ENCODE measurements at places on chromosomes 7 and 10.
A peak's percentile ranks its signal among the peaks of the same experiment; 100 is the strongest.

DNA sequence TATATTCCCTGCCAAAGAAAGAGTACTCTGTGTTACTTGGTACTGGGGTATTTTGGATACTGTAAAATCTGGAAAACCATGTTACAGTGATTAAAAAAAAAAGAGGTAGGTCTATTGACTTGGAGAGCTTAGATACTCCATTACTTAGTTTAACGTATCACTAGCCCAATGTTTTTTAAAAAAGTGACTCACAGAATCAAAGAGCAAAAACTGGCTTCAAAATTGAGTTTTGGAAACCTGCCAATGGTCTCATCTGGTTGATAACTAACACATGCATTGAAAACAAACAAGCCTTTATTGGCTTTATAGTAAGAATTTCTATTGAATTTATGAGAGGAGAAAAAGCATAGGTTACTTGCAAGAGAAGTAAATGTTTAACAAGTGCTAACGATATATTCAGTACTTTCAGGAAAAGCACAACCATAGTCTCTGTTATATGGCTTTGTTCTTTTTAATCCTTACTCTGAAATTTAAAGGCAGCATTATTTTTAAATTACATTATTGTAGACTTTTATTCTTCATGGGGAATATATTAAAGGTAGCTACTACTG is 563.3 kb upstream of the SORCS1 start:
- DNase-seq, result no peak

- DNase-seq, result no peak
These were observed 60.6 kb upstream of the UBE3C start for GRCh38 chr7:157077986-157078644.

DNA sequence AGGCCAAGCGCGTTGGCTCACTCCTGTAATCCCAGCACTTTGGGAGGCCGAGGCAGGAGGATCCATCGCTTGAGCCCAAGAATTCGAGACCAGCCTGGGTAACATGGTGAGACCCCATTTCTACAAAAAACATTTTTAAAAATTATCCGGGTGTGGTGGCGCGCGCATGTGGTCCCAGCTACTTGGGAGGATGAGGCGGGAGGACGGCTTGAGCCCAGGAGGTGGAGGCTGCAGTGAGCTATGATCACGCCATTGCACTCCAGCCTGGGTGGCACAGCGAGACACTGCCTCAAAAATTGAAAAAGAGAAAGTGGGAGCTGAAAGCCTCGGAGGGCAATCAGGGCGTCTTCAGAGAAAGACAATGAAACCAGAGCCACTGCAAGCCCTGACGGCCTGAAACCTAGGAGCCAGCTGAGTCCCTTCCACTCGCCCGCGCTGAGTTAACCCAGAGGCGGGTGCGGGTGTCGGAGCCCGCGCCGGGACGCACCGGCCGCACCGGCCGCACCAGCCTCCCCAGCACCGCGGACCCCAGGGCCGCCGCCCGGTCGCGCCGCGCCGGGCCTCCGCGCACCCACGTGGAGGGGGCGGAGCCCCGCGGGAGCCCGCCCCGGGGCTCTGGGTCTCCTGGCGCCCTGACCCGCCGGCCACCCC is 22.4 kb downstream of the ZFAND2A start:
- peak; percentile 19 for DNase-seq

DNA sequence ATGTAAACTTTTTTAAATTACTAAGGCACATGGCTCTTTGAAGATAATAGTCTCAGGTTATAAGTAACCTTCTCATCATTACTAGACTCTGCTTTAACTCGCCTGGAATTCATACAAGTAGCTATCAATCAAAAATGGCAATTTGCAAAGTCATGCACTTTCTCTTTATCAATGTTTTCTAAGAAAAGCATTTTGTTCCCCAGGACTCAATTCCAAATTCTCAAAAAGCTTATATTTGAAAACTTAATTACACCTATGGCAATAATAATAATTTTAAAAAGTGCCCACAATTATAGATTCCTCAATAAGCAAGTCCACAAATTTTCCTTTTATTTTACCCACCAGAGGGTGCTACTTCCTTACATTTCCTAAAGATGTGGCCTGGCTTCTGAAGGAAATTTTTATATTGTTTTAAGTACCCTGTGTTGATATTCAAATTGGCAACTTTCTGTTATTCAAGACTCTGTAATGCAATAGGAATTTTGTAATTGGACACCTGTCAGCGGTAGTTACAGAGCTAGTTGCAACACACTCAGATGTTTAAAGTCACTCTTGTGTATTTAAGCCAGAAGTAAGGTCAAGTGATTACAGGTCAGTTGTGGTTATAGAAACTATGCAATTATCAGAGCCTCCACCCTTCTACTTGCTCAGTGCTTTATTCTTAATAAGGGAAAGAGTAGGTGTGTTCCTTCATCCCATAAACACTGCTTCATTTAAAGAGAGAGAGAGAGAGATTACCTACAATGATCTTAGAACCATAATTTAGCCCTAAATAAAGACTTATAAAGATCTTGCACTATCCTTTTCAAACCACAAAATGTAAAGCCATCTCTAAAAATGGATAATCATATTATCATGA is 47.1 kb upstream of the HYAL4 start:
- no peak for DNase-seq

GRCh38 chr7:2069472-2069860 is 163.3 kb downstream of the MAD1L1 start:
- no peak for DNase-seq

- no peak for DNase-seq
These were observed 114.0 kb downstream of the PARP12 start for GRCh38 chr7:139948587-139949335.

DNA sequence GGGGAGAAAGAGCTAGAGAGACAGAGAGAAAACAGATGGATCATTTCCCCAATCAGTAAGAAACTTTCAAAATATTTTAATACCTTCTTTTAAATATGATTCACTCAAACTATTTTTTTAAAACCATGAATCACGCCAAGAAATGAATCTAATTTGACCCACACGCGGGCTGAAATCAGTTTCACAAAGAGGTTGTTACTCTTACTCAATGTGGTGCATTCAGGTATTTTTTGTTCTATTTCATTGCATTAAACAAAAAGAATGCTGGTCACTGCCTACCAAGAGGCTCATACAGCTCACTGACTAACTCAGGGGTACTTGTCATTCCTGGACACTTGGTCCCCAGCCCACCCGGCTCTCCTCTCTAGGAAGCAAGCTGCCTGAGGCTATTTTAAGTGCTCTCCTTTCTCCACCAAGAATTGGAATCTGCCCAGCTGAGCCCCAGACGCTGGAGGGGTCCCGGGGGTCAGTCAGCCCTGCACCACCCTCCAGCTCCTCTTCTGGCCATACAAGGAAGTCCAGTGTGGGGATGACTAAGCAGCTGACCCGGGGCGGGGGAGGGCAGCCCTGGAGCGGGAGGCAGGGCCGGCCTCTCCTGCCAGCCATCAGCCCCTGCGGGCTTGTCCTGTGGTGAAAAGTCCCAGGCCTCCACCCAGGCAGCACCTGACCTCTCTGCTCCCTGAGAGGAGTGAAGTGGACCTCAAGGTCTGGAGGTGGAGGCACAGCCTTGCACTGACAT is 21.7 kb upstream of the PFKP start:
- DNase-seq, result no peak

DNA sequence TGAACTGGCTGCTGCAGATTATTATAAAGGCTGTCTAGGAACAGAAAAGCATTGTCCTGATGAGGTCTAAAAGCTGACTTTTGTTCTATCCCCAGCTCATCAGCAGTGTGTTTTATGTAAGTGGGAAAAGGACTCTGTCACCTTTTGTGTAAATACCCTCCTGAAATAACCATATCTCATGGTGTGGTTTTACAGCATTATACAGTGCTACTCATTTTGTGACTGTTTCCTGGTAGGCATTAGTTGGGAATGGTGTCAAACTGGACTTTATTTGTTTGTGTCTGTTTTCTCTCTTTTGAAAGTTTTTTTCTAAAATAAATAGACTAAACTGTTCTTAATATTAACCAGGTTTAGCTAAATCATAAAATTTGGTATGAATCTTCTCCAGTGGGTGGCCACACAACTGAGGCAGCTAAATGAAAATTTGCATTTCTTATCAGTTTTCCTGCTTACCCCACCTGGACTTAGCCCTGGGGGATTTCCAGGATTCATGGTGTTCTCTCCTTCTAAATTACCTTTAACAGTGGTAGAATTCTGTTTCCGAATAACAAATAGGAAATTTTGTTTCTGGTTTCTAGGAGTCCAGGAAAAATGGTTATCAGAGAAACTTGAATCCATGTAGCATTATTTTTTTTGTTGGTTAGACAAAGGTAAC is 140.9 kb downstream of the LHFPL3 start:
- no peak for DNase-seq

GRCh38 chr7:21580073-21580521 is 37.3 kb downstream of the DNAH11 start:
- DNase-seq, result no peak

DNA sequence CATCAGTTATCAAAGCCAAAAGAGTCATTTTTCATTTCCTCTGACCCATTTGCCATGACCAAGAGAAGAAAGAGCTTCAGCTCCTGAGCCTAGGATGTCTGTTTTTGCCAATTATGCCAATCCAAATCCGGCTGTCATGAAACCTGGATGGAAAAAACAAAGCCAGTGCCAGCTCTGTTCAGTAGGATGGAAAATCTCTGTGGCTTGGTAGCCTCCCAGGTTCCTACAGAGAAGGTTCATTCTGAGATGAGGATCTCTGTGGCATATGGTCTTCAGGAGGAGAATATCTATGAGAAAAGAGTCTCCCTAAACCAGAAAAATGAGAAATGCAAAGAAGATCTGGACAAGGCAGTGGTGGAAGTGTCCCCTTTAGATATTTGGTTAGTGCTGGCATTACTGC is 475.4 kb downstream of the CNTNAP2 start:
- no peak for DNase-seq

DNA sequence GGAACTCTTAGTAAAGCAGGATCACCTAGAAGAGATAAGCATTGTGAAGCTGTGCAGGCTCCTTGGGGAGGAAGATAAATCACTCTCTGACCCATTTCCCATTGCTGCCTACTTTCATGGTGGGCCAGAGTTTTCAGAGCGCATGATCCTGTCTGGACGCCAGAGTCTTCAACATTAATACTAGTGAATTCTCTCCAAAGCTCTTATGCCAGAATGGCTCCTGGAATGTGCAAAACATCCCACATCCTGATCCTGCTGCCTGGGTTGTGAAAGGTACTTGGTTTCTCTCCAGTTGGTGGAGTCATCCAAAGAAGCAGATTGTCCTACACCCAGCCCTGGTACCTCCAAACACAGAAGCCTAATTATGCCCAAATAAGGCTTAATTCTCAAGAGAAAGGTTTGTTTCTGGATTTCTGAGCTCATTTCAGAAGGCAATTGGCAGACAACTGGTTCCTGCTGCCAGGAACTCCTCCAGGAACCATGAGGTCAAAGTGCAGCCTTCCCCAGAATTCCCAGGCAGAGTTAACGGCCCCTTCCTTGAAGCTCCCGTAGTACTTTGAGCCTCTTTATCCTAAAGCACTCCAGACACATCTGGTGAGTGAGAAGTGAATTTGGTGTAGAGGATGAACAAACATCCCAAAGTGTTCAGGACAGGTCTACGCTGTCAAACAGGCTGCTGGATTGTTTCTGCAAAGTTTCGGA is 495.2 kb downstream of the PLXNA4 start:
- DNase-seq, result no peak

GRCh38 chr7:28565980-28566379 is 153.7 kb downstream of the CREB5 start:
- DNase-seq, result no peak

- no peak for DNase-seq
These were observed 6.3 kb upstream of the AQP1 start for GRCh38 chr7:30905078-30906012.

GRCh38 chr10:21493784-21494183 is 31.7 kb downstream of the SKIDA1 start:
- no peak for DNase-seq

GRCh38 chr10:33612551-33612950 is 278.1 kb upstream of the NRP1 start:
- no peak for DNase-seq

DNA sequence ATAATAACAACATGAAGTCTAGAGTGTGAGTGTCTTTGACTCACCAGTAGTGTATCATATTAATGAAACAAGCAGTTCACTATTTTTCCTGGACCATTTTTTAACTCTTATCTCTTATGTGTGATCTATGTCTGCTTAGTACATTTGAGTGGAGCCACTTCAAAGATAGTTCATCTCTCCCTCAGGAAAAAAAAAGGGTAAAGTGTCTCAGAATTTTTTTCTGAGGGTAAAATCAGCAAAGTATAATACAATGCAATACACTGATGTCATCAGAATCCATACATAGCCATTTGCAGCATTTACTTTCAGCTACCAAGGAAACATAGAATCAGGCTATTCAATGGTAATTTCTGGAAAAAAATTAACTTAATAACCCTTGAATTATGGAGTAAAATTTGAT is 706.7 kb downstream of the DNAJB9 start:
- DNase-seq, result no peak

DNA sequence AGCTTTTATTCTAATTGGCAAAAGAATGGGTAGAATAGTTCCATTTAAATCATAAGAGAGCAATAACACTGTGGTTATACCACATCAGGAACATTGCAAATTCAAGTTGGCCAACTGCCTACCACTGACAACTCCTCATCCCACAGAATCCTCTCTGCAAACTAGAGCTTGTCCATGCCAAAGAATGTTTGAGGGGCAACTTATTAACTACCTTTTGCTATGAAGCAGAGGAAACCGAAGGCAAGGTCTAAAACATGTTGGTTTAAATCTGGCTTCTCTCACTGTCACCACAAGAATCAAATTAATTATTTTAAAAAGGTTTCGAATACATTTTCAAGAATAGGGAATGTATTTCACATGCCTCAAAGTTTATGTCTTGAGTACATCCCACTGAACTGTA is 36.0 kb downstream of the RHOBTB1 start:
- DNase-seq, result no peak

DNA sequence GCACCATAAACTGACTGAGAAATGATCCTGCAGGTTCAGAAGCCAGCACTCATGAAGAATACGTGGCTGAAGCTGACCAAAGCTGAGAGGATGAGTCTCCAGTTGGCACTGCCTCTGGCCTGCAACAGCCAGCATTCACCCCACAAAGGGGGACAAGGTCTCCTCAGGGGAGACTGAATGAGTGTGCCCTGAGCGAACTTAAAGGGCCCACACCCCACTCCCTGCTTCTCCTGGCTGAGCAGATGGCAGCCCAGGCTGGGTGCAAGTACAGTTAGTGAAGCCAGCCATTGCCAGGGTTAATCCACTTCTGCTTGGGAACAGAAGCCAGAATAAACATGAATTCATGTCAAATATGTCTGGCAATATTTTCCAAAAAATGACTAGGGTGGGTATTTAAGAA is 98.1 kb downstream of the PPP1R17 start:
- DNase-seq, result no peak

GRCh38 chr7:66321283-66321682 is 116.1 kb downstream of the TPST1 start:
- no peak for DNase-seq

- no peak for DNase-seq
These were observed 120.9 kb downstream of the PLXNA4 start for GRCh38 chr7:132455378-132455777.

- DNase-seq, result no peak
These were observed 43.5 kb downstream of the TLL2 start for GRCh38 chr10:96470116-96470743.

DNA sequence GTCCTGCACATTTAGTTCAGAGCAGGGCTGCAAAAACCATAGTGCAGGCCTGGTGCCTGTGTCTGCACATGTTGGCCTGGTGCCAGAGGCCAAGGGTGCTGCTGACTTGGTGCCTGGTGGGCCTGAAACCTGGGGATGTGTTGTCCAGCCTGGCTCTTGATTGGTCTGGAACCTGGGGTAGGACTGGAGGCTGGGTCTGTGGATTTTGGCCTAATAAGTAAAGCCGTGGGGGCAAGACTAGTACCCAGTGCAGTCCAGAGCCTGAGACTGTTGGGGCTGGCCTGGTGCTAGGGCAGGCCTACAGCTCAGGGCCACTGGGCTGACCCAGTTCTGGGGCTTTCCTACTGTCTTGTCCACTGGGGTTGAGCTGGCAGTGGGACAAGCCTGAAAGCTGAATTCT is 817.9 kb downstream of the DNAJB9 start:
- no peak for DNase-seq
